ENCODE measurements at places on chromosomes 2 and 18.

DNA sequence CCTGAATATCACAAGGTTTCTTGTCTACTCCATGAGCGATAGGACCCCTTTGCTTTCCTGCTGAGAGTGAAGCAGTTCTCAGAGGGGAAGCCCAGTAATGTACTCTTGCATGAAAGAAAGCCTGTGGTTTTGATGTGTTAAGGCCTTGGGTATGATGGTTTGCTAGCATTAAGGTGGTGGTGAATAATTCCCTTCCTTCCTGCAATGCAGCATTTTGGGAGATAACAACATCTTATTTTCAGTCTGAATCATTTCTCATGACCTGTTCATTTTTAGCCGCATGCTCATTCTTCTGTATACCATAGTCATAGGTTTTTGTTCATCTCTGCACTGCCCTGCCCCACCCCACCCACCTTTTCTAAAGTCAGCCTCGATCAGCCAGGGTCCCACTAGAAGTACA is 66.2 kb downstream of the HNMT start:
- no peak for DNase-seq

DNA sequence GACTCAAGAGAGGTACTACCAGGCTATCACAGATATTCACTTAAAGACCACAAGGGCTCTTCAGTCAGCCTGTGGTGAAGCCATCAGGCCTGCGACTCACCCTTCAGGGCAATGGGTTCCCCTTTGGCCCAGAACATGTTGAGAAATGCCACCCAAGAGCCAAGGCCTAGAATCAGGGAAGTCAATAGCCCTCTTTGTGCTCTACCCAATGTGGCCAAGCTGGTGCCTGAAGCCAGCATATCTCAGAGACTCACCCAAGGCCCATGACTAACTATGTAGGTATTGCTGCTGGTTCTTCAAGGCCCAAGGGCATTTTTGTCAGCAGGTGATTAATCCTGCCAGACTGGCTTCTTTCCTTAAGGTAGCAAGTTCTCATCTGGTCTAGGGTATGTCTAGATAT is 338.9 kb upstream of the SETBP1 start:
- no peak for DNase-seq

DNA sequence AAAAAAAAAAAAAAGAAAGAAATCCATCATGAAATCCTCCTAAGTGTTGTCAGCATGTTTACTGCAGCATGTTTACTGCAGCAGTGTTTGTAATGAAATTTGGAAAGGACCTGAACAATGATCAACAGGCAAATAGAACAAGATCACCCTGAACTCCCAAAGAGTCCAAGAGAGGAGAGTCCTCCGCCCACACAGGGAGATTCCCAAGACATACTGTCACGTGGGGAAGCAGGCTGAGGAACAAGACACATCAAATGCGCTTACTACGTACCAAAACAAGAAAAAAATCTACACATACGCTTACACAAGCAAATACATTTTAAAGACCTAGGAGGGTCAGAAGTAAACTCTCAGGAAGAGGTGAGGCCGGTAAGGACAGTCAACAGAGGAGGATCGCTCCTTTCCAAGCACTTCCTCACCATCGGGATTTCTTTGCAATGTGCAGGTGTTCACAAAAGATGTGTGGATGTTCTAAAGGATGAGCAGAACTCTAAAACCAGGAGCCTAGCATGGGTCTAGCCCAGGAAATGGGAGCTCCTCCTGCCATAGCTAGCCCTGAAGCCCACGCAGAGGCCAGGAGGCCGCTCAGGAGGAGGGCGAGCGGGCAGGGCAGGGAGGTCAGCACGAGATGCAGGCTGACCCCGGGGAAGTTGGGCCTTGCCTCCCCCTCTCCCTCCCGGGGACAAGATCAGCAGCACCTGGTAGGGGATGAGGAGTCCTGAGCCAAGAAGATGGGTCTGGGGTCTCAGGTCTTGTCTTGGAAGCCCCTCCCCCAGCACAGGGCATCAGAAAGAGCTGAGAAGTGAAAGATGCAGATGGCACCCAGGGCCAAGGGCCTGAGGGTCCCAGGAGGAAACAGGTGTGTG is 66.4 kb downstream of the ZNF516 start:
- DNase-seq = no peak

GRCh38 chr2:8623576-8623957 is 58.3 kb upstream of the ID2 start:
- no peak for DNase-seq

GRCh38 chr2:23387845-23388244 is 2.9 kb downstream of the KLHL29 start:
- no peak for DNase-seq

GRCh38 chr2:221002101-221002685 is 569.9 kb downstream of the EPHA4 start:
- no peak for DNase-seq

GRCh38 chr2:163997466-163997865 is 261.7 kb upstream of the FIGN start:
- no peak for DNase-seq

- no peak for DNase-seq
Measured at GRCh38 chr2:177328056-177328455, 63.5 kb upstream of the NFE2L2 start.

DNA sequence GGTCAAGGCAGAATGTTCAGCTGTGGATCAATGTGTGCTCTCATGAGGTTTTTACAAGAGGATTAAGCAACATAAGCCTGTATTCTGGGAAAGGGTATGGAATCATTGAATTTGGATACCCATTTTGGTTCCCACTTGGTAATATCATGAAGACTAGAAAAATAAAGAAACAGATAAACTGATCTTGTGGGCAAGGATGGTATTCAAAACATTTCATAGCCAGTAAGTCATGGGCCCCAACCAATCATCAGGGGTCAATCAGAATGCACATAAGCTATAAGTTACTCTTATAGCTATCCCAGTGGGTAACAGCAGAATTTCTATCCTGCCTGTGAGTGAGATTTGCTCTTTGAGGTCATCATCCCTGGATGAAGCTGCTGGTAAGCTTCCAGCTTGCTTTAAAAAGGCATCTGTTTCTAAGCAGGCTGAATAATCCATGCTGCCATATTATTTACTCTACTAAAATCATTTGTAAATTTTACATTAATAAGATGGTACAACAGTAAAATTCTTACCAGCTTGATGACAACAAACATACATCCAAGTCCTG is 291.2 kb downstream of the RAD51AP2 start:
- DNase-seq = no peak

DNA sequence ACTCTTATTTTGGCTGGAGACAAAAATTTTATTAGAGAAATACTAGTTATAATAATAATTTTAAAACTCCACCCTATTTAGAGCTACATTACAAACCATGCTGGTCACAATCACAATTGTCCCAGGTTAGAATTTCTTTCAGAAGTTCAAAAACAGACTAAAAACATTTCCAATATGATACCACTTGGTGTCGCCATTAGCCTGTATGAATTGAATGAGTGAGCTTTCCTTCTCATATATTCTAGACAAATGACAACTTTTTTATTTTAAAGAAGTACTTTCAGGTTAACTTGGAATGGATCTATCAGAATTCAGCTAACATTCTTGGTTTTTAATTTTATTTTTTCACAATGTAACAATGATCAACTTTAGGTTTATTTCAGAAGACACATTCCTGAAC is 48.0 kb downstream of the SERPINB8 start:
- DNase-seq = no peak

- no peak for DNase-seq
Measured at GRCh38 chr2:222998459-222998858, 53.5 kb upstream of the KCNE4 start.

DNA sequence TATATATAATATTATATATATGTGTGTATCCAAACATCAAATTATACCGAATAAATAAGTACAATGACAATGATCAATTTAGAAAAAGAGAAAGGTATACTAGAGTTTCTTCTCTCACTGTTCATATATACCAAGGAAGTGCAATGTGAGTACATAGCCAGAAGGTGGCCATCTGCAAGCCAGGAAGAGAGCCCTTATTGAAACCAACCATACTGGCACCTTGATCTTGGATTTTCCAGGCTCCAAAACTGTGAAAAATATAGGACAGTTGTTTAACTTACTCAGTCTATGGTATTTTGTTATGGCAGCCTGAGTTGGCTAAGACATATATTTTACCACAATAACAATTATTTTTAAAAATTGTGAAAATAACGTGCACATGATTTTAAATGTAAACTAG is 1490.2 kb upstream of the SLC39A10 start:
- DNase-seq = no peak

GRCh38 chr18:10290638-10291235 is 163.7 kb upstream of the APCDD1 start:
- DNase-seq = no peak

DNA sequence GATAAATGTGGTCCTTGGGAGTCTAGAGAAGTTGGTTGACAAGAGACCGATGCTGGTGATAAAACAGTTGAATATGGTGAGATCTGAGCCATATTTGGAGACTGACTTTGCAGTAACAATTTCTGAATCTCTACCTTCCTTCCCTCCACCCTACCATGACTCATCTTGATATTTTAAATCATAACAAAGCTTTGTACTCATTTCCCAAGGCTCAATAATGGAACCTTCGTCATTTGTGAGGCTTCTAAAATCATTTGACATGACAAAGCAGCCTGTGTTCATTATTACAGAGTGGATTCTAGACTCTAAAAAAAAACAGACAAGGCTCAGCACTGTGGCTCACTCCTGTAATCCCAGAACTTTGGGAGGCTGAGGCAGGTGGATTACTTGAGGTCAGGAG is 38.5 kb upstream of the PDCL3 start:
- DNase-seq = no peak

DNA sequence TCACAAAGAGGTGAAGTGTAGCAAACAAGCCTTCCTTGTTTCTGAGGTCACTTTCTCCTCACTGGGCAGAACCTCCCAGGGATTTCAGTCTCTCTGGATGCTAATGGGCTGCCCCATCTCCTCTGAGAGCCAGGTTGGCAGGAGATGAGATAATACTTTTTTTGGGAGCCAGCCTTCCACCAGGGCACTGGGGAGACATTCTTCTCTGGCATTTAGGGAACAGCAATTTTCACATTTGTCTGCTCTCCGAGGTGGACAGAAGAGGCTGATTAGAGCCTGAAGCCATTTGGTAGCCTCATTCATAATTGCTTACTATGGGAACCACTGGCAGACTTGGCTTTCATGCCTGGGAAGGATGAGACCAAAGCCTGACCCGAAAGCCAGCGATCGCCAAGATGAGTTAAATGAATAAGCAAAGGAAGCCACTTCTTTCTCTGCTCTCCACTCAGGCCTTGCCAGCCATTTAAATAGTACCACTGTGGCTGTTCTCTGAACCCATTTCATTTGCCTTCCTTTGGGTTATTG is 70.1 kb downstream of the NRP2 start:
- DNase-seq = no peak

GRCh38 chr2:123811846-123812245 is 213.2 kb upstream of the CNTNAP5 start:
- DNase-seq = no peak

DNA sequence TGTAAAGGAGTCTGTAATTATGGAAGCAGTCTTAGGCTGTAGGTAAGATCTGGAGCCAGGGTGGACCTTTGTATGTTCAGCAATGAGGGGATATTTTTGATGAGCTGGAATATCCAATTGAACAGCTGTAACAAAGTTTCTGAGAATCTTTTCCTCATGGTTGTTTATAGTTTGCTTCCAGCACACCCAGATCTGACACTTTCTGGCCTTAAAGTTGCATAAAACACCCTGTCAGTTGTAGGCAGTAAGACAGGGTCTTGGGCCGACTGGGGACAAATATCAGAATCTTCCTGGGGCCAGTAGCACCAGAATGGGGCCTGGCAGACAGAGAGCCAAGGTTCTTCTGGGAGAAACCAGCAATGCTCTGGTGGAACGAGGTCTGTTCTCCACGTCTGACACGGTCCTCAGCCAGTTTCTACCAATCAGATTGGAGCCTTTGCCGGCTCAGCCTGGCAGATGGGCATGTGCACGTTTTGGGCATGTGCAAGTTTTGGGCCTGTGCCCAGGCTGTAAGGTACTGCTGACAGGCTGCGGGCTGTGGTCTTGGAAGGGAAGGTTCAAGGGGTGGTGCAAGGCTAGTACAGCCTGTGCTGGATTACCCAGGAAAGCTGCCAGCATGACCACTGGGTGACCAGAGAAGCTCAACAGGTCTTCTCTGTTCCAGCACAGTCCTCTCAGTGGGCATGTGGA is 89.8 kb downstream of the PRKCE start:
- no peak for DNase-seq

DNA sequence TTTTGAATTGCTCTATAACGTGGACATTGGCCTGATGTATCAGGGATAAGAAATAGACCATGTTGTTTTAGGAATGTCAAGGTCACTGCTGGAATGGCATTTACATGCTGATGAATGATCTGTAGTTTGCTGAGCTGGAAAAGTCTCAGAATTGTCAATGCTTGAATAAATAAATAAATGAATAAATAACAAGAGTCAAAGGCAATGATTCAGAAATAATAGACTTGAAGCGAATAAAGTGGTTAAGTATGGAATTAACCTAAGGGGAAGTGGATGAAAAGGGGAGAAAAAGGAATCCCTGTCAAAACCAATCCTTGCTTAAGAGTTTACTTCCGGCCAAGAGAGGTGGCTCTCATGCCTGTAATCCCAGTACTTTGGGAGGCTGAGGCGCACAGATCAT is 1620.0 kb downstream of the SUCLG1 start:
- no peak for DNase-seq
